ENCODE measurements at places on chromosomes 16 and 17.

- no peak for DNase-seq
Observed at GRCh38 chr17:52159246-52160135, 977 bp upstream of the CA10 start.

- DNase-seq = no peak
Observed at GRCh38 chr17:79306424-79307318, 232.0 kb downstream of the ENGASE start.

DNA sequence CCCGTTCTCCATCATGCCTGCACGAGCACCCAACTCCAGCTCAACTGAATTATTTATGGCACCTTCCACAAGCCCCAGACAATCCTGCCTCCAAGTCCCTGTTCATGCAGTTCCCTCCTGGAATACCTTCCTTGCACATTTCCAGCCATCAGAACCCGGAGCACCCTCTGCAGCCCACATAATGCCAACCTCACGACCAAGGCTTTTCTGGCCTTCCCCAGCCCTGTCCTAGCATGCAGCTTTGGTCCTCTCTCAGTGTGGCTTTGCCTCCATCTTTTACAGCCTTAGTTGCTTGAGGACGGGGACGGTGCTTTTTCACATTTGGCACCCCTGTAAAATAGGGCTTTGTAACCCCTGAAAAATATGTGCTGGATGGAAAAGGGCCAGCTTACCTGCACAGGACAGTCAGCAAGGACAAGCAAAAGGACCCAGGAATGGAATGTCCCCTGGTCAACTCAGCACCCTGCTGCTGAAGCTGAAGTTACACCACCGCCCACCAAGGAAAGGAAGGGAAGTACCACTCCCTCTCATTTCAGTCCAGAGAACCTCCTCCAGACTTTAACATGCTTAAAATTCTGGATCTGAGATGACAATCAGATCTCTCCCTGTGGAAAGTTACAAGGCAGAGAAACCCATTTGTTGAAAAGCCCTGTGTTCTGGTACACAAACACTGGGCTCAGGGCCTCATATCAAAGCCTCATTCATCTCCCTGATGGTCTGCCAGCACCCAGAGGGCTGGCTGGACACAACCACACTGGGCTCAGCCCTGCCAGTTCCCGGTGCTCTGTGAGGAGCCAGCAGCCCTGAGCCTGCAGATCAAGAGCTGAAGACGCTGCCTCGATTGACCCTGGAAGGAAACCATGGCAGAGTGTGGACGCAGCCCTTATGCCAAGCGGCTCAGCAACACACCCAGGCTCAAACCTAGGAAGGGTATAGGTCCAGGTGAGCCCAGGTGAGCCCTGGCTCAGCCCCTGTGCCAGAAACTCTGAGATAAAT is 2.9 kb downstream of the SLC39A11 start:
- DNase-seq = no peak

DNA sequence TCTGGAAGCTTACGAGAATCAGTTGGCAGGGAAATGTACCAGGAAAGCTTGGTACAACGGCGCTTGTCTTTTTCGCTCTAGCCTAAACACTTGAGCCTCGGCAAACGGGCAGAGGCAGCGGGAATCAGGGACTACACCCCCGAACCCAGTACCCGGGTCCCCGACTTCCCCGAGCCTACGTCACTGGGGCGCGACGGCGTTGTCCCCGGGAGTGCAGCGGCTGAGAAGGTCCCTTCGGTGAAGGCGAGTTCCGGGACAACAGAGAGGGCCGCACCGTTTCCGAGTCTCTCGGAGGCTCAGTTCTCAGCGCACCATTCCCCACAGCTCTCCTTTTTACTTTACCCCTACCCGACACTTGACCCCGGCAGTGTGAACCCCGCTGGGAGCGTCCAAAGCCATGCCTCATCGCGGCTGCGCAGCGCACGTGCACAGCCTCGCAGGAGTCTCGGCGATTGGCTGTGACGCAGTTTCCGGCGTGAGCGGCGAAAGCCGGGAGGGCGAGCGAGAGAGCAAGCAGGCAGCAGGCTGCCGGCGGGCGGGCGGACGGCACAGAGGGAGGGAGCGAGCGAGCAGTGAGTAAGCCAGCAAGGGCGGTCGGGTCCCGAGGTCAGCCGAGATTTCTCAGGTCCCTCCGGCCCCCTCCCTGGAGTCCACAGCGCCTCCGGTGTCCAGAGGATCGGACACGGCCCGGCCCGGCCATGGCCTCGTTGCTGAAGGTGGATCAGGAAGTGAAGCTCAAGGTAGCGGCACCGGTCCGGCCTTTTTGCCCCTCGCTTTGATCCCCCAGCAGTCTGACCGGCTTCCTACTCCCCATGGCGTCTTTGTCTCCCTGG is at the start of gene PSME3:
Gene PSME3 (plus strand): TSS at position 464 of the 833 bp plus-strand sequence. CDS start 235 bp downstream, at position 699.
- DNase-seq = no peak
